Stomach (tissue), 19 donors: ENCODE measurements at places on chromosomes 4 and X. TPM values are rescaled to one million over a fixed set of nuclear protein-coding genes. Genes with fewer than 3 reads are reported as not detected.
A peak's percentile ranks its signal among the peaks of the same experiment; 100 is the strongest.

Gene PLAC1
- polyA plus RNA-seq = not detected

Gene ERAS
- not detected for polyA plus RNA-seq

Gene CLDN2
- polyA plus RNA-seq = 3.5 TPM

Gene MAD2L1
- 5.4 TPM for polyA plus RNA-seq

Gene ATP2B3
- not detected for polyA plus RNA-seq

Gene ALAS2
- not detected for polyA plus RNA-seq

Gene SSX4
- not detected for polyA plus RNA-seq

Gene WDFY3
- polyA plus RNA-seq = 5.4 TPM

Gene CCDC120
- polyA plus RNA-seq = 3.8 TPM

Gene DMD
- polyA plus RNA-seq = 8.7 TPM

Gene ALG13
- 47.0 TPM for polyA plus RNA-seq

Gene FGFBP1
- polyA plus RNA-seq = 0.68 TPM

Gene MORF4L2
- polyA plus RNA-seq = 167 TPM

Gene DKK2
- polyA plus RNA-seq = not detected

Gene SLIT2
- 2.6 TPM for polyA plus RNA-seq

- peak; percentile 74 for DNase-seq
These were observed 29.6 kb downstream of the ADH7 start for GRCh38 chr4:99405433-99406115.

- DNase-seq = peak; percentile 82
These were observed 57.5 kb downstream of the PCDH18 start for GRCh38 chr4:137474711-137475301.

DNA sequence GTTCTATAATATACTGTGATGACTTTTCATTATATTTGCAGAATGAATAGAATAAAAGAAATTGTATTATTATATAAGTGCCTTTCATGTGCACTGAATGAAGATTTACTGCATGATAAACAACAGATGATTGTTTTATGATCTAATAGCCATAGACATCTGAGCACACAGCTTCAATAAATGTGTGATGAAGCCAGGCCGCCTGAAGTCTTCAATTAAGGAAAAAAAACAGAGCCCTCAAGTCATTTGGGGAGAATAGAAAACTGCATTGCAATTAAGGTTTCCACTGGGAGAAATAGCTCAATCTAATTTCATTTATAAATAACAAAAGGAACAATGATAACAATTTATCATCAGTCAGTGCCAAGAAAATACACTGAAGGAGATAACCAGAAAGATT, 955.2 kb downstream of the FSTL5 start:
- DNase-seq = no peak

- no peak for DNase-seq
These were observed 86.2 kb downstream of the MTMR1 start for GRCh38 chrX:150779385-150779784.

GRCh38 chrX:77814210-77814609, 28.2 kb upstream of the ATRX start:
- DNase-seq = no peak

GRCh38 chr4:147326591-147326990, 154.3 kb upstream of the EDNRA start:
- no peak for DNase-seq

GRCh38 chrX:71128915-71129765, 10.7 kb downstream of the MED12 start:
- peak; percentile 89 for DNase-seq

DNA sequence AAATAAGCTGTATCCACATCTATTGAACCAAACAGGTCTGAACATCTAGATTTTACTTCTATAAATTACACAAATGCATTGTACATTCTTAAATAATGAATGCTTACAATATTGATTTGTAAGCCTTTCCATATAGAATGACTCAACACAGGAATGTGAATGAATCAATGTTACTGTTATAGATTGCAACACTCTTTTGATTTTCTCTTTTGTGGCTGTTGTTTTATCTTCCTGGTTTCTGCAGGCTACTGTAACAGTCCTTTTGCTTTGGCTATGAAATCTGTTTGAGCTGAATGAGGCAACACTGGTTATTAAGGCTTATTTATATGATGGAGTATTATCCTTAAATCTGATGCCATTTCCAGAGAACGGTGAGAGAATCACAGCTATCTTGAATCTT, 49.5 kb downstream of the GPR50 start:
- DNase-seq = no peak

DNA sequence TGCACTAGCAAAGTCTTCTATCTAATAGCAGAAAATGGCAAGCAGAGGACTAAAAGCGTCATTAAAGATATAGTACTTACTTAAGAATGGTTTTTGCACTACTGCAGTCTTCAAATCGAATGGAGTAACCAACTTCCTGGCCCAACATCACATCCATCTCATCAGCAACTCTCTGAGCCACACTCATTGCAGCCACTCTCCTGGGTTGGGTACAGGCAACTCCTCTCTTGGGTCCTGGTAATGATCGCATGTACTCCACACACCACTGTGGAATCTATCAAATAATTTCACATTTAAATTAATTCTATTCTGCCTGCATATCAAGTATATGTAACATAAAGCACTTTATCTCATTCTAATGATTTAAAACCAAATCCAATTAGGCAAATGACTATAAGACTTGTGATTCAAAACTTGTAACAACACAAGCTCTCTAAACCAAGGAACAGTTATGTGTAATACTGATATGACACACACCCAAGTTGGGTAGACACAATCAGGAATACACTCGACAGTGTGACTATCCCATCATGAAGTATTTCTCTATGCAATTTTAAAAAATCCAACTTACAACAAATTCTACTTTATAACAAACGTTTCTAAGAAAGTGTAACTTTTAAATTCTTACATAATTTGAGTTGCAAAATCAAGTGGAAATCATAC, 13.6 kb downstream of the DHX15 start:
- DNase-seq = no peak

DNA sequence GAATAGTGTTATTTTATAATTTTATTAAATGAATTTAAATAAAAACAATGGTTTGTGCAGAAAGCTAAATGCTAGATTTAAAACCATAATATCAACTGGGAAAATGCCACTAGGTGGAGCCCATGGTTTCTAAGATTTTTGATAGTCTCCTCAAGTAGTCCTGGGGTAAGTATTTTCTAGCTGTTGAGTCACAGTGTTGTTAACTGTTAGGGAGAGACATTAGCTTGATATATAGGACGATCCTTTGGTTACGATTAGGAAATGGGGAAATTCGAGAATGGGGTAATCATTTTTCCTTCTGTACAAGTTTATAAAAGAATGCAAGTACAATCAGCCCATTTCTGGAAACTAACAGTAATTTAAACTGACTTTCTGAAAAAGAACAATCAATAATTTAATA, 378.4 kb downstream of the ANKRD50 start:
- DNase-seq = no peak

DNA sequence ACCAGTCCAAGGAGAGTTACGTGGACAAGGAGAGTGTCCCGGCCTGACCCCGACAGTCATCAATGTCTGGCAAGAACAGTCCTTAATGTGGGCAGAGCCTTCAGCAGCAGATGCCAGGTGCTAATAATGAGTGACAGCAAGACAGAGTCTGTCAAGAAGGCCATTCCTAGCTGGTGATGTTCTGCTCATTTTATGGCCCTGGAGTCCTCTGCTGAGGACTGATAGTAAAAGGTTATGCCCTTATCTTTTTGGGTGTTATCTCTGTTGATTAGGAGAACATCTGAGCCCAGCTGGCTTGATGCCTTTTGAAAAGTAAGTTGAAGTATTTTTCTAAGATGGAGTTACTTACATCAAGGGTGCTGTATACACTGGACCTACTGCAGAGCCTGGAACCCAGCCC, 67.3 kb downstream of the SLC34A2 start:
- DNase-seq = no peak

GRCh38 chr4:155742310-155743015, 16.4 kb upstream of the GUCY1B1 start:
- no peak for DNase-seq

DNA sequence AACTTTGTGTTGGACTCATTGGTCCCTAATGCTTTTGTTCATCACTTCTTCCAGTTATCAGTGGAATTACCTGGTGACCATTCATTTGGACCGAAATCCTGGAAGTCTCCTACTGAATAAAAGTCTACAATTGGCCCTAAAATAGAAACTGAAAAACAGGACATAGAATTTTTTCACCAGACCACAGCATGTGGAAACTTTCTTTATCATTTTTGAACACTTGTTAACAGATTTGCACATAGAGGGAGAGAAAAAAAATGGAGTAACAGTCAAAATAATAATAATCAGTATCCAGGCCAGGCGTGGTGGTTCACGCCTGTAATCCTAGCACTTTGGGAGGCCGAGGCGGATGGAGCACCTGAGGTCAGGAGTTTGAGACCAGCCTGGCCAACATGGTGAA, 7.1 kb downstream of the EPGN start:
- DNase-seq = no peak

GRCh38 chrX:81120936-81121371, 80.8 kb downstream of the HMGN5 start:
- peak; percentile 34 for DNase-seq

- DNase-seq = no peak
These were observed 56.6 kb upstream of the BCOR start for GRCh38 chrX:40154250-40154852.

DNA sequence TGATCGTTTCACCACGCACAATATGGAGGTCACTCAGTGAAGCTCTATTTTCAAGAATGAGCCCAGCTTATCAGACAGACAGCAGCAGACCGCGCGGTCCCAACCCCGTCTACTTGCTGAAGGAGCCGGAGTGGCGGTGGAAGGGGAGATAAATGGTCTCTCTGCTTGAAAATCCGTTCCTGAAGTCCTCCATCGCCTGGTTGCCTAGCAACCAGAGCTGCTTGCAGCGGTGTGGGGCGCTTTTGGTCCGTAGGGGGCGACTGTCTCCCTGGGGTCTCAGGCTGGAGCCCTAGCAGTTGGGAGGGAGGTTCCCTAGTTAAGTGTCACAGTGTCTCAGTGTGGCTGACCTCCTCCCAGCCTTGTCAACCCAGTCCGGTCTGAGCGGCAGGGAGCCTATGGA, 8.3 kb upstream of the DLG3 start:
- DNase-seq = no peak

GRCh38 chr4:156223985-156224384, 270.3 kb upstream of the CTSO start:
- DNase-seq = no peak

DNA sequence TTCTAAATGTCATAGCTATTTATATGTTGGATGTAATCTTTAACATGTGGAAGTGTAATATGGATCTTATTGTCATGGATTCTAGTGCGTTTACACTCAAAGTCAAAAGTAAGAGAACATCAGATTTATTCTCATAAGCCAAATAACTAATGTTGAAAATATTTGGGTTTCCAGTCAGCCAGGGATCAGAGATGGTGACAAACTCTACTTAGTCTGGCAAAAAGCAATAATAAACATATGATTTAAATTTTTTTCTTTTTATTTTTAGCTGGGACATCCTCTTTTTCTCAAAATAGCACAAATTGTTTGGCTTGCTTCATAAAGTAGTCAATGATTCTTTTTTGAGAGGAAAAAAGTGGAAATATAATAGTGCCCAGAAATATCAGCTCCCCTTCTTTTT, 392.3 kb downstream of the ARHGAP24 start:
- no peak for DNase-seq

DNA sequence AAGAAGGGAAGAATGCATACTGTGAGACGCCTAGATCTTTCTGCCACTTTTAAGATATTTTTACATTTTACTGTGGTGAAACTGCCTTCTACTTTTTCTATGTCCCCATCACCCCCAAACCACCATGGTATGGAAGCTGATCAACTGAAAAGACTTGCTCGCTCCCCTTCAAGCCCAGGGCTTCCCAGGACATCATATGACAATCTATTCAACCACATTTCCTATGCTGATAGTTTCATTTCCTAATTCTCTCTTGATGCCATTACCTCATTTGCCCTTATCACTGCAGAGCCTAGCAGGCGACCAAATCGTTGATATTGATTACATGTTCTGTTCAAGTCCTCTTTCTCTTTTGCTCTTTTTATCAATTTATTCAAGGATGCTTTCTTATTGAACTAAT, 40.1 kb upstream of the KLHL34 start:
- DNase-seq = no peak

DNA sequence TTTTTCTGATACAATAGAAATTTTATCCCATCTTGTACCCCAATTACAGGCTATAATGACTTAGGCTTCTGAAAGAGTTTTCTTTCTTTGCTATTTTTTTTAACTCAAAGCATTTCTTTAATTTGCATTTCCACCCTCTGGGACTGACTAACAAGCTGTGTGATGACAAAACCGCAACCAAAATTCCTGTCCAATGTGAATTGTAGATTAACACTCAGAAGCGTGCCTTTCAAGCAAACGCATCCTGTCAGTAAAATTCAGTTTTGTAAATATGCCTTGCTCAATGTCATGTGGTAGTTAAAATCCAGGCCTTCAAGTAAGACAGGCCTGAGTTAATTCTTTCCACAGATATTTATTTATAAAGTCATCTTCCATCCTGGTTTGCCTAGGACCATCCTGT, 50.3 kb downstream of the STK32B start:
- no peak for DNase-seq

- no peak for DNase-seq
These were observed 35.8 kb upstream of the MID1 start for GRCh38 chrX:10656214-10656613.

DNA sequence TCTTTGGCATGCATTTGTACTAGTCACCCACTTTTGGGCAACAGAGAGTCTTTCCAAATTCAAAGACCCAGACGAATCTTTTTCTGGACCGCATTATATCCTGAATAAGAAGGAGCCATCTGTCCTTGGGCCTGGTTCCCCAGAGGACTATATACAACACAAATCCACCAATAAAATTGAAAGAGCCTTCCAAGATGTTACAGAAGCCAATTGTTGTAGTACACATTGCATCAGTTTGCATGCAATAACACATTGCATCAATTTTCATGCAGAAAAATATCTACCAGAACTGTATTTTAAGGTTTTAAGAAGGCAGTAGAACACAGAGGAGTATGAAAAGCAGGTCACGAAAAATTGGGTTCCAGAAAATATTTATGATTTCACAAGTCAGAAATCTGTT, 203.2 kb downstream of the HTR2C start:
- no peak for DNase-seq

DNA sequence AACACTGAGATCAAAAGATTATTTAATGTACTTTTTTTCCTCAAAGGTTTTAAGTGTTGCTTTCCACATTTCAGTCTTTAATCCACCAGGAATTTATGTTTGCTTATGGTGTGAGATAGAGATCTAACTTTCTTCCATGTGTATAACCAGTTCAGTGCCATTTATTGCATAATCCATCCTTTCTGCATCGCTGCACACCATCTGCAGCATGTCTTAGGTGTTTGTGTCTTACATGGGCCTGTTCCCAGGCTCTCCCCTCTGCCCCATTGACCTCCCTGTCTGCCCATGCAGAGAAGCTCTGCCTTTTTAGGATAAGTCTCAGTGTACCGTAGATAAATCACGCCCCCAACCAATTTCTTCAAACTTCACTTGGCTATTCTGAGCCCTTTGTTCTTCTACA, 30.3 kb downstream of the NSDHL start:
- DNase-seq = no peak

DNA sequence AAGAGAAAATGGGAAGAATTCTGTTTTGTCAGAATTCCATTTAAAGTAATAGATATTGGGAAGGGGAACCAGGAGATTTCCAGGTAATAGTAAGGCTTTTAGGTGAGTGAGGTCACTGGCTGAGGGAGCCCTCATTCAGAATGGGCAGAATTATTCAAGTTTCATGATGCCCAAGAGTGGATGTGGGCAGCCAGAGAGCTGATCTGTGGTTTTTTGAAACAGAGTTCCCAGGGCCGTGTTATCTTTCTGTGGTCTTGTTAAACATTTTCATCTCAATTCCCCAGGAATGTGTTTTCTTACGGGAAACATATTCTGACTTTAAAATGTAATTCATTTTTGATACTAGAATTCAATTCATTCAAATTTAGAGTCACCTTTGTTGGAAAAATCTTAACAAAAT, 182.0 kb upstream of the AADAT start:
- DNase-seq = no peak

- DNase-seq = no peak
These were observed 269.2 kb upstream of the DDX53 start for GRCh38 chrX:22730542-22730941.
